Stimulated activated naive CD8-positive, alpha-beta T cell treated with anti-CD3 and anti-CD28 coated beads, Interleukin-15, Interleukin-2, amounts not matched to agents 100 U/mL and 50 U/mL, for 24 hours (primary cell): ENCODE measurements at places on chromosomes 16 and 17.
A peak's percentile ranks its signal among the peaks of the same experiment; 100 is the strongest.

DNA sequence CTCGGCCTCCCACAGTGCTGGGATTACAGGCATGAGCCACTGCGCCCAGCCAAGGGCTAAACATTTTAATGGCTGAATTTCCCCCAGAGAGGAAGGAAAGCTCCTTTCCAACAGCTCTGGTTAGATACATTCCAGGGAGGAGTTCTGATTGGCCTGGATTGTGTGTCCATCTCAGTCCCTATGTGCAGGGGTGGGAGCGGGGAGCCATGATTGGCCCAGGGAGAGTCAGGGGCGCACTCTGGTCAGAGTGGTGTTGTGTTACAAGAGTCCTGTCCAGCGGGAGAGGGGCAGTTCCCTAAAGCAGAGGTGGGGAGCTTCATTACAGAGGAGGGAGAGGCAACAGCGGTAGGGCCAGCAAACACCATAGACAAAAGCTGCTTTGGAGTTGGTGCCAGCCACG is 75.0 kb downstream of the RAP1GAP2 start:
- DNase-seq: no peak

GRCh38 chr17:17792551-17793377 is 44.0 kb downstream of the SREBF1 start:
- DNase-seq: peak; percentile 53

GRCh38 chr16:77414752-77415231 is 20.0 kb downstream of the ADAMTS18 start:
- no peak for DNase-seq

DNA sequence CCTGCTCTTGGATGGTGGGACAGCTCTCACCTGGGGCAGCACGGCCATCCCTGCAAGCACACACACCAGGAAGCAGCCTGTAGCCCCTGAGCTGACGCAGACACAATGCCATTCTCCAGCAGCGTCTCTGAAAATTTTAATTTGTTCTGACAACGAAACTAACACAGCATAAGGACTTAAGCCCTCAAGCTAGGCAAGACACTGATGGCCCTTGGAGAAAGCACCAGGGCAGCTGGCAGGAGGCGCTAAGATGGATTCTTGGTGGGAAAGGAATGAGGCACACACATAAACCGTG is 2.7 kb upstream of the LIMD2 start:
- DNase-seq: no peak

- DNase-seq: peak; percentile 79
These were observed 18.2 kb downstream of the COTL1 start for GRCh38 chr16:84599521-84600202.
